ENCODE measurements at places on chromosomes 5 and 9.

- DNase-seq: no peak
Observed at GRCh38 chr9:4984171-4984620, 876 bp upstream of the JAK2 start.

DNA sequence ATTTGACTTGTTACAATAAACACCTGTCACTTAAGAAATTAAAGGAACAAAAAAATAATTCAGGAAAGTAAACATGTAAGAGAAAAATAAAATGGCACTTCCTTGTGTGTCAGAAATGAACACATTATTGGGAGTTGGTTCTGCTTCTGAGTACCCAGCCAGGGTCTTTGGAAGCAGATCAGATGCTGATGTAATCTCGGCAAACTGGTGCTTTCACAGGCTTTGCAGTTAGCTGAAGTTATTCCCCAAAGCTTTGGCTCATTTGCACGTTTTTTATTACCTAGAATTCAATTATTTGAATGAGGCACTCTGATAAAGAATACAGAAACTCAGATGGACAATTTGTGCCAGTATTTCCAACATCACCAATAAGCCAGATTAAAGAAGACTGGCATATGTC lies 10.9 kb downstream of the CDH18 start:
- no peak for DNase-seq

DNA sequence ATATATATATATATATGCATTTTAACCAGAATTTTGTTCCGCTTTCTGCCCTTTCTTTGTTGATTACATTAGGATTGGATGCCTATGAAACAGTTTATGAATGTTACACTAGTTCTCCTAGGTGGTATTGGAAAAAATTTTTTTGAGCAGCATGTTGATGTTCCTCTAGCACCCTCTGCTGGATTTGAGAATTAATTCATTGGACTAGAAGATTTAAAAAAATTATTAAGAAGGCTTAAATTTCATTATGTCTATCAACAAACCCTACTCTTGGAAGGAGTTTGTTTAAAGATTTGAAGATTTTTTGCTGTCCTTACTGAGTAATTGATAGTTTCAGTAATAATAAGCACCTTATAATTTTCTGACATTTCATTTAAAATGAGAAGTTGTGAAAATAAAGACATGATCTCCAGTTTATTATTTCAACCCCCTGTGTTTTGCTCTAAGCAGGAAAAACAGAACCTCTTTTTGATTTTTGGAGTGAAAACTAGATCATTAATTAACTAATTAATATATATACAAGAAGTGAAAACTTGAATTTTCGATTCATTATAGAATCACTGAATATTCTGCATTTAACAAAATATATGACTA lies 89.6 kb downstream of the CCDC171 start:
- DNase-seq: no peak

GRCh38 chr5:172178991-172179989 lies 8.7 kb downstream of the STK10 start:
- DNase-seq: peak; percentile 25

DNA sequence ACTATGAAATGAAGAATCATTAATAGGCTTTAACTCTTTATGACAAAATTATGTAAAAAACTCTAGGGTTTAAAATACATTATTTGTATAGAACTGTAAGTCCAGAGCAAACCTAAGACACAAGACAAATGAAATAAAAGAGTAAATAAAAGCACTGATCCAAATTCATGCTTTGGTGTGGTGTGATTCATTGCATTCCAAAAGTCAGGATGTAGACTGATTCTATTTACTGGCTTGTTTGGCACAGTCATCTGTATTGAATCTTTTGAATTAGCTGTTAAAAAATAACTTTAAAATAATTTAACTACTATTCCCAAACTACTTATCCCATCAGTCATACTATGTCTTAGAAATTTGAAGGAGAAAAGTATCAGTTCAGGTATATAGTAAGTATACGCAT lies 31.1 kb downstream of the IL4 start:
- no peak for DNase-seq

- no peak for DNase-seq
Observed at GRCh38 chr9:134537951-134538641, 103.5 kb upstream of the COL5A1 start.

GRCh38 chr5:146213210-146213826 lies 9.9 kb downstream of the RBM27 start:
- DNase-seq: no peak

DNA sequence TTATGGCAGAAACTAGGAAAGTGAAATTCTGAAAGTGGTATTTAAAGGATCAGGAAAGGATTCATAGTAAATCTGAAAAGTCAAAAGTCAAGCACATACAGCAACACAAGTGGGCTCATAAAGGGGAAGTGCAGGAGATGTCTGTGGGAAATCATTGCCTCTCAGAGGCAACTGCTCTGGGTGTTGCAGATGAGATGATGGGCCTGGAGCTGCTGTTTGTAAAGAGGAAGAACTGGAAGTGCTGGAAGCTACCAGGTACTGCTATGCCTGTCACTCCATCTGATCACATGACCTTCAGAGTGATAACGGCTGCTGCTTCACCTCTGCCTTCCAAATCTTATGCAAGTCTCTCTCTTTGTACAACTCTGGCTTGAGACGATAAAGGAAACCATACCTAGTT lies 55.9 kb downstream of the ADRB2 start:
- DNase-seq: no peak

- no peak for DNase-seq
Observed at GRCh38 chr9:122822938-122823337, 5.5 kb downstream of the PDCL start.

DNA sequence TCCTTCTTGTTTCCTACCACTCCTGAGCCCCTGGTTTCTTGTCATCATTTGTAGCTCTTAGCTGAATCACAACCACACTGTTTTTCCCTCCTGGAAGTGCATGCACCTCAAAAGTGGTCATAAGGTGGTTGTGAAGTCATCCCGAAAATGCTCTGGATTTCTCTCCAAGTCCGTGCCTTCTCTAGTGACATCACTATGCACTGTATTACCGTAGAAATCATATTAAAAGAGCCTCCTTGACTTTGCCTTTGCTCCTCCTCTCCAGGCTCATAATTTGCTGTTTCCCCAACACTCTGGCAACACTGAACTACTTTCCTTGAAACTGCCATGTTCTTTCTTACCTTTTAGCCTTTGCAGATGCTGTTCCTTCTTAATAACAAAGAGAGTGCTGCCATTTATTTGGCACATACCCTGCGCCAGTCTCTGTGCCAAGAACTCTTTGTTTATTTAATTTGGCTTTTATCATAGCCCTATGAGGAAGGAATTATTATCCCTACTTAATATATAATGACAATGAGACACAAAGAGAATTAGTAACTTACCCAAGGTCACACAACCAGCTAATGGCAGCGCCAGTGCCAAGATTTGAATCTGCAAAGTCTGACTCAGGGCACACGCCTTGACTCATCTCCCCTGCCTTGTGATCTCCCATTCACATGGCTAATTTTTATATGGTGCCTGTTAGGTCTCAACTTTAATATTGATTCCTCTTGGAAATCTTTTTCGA lies 115.4 kb downstream of the KIF4B start:
- no peak for DNase-seq

DNA sequence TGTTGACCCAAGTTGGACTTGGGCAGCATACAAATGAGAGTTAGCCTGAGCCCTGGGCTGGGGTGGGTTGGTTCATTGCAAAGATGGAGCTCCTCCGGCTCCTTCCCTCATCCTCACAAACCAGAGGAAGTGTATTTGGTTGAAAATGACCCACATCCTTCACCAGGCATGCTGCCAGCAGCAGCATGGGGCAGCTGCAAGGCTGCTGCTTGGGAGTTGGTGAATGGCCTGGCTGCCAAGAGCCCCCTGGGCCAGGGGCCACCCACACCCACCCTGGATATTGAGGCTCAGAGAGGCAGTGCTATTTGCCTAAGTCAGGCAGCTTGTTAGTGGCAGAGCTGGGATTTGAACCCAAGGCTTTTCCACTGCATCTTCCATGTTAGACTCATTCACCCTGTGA lies 29.5 kb downstream of the PPARGC1B start:
- no peak for DNase-seq

- no peak for DNase-seq
Observed at GRCh38 chr5:131550606-131551005, 84.4 kb downstream of the RAPGEF6 start.

GRCh38 chr5:53368516-53368915 lies 111.9 kb upstream of the FST start:
- DNase-seq: no peak

DNA sequence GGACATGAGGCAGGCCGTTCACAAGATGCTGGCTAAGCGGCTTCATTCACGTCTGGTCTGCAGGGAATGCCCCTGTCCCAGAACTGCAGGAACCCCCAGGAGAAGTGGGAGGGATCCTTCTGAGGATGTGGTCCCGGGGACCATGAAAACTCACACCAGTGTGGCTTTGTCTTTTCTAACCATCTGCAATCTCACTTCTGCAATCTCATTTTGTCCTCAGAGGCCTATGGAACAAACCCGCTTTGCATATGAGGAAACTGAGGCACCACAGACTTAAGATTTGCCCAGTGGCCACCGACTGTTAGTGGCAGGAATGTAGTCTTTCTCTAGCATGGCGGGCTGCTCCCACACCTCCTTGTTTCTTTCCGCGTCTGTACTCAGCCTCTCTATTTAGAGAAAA lies 6.9 kb downstream of the CXCL14 start:
- no peak for DNase-seq
